Dorsolateral prefrontal cortex (tissue), 122 donors: ENCODE measurements at places on chromosomes 5 and 9.
A peak's percentile ranks its signal among the peaks of the same experiment; 100 is the strongest.

- no peak for DNase-seq
Observed at GRCh38 chr5:140973550-140973949, 7.3 kb downstream of the PCDHAC2 start.

DNA sequence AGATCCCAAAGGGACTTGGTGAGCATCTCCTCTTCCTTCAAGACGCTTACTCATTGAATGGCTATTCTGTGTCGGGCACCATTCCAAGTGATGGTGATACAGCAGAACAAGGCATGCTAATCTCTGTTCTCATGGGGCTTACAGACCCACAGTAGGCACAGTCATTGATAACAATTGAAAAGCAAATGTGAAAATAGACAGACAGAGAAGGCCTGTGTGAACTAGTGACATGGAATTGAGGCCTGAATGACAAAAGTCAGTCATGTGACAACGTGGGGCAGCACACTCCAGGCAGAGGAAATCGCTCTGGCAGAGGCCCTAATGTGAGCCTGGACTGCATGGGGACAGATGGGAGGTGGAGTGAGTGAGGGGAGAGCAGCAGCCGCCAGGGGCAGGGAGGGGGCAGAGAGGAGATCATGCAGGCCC lies 70.7 kb upstream of the CPLX2 start:
- DNase-seq, result no peak

- DNase-seq, result no peak
Observed at GRCh38 chr9:109286981-109287380, 33.9 kb downstream of the EPB41L4B start.

DNA sequence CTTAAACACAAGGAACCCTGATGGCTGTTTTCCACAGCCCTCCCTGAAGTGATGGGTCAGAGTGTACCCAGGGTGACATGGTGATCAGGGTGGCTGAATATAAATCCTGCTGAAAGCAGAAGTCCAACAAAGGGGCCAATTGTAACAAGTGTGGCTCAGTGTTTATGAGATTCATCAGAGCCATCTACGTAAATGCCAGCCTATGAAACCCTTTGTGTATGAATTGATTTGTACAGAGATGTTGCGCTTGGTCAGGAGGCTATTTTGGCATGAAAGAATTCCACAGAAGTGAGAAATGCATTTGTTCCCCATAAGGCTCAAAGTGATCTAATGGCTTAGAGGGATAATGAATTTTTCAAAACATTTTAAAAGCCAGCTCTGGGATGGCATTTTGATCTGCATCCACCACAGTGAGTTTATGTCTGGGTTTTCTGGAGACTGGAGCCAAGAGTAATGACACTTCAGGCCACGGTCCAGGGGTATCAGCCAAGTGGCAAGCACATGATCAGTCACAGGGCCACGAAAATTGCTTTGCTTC lies 12.4 kb downstream of the PRUNE2 start:
- DNase-seq, result peak; percentile 61

GRCh38 chr5:39867923-39868322 lies 443.1 kb upstream of the DAB2 start:
- DNase-seq, result no peak

- no peak for DNase-seq
Observed at GRCh38 chr9:121759996-121760395, 108.6 kb downstream of the DAB2IP start.

DNA sequence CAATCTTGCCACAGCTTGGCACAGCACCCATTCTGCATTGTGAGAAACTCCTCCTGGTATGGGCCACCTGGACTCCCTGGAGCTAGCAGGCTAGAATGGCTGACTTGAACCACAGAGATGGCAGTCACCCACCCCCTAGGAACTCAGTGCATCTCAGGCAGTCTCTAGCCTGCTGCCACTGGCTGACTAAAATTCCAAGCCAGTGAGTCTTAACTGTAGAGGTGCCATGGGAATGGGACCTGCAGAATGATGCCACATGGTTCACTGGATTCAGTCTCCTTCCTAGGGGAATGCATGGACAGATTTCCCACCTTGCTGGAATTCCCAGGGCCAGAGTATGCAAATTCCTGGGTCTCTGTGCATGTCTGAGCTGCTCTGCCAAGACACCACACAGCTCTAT lies 382.9 kb downstream of the MAN2A1 start:
- DNase-seq, result no peak

GRCh38 chr9:106718936-106719335 lies 144.0 kb upstream of the ZNF462 start:
- DNase-seq, result no peak

DNA sequence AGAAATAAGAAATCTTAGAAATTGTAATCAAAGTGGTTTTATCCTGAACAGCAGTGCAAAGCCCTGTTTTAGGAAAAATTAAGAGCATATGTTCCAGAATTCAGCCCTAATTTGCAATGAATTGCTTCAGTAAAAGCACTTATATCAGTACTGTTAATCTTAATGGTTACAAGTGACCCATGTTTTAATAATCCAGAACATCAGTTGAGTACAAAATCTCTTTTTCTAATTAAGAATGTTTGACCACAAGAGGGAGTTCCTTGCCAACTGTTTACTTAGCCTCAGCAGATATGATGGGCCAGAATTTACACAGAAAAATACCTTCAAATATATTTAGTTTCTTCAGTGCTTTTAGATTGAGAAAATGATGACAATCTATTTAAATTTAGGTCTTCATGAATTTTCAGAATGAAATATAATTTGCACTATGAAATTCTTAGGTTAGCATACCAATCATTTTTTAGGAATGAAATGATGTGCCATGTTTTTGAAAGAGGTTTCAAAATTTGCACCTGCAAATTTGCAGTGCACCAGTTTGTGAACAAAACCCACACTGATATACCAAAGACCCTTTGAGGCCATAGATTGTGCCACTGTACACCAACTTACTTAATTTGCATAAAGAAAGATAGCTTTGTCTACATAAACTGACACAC lies 926.3 kb upstream of the ARRDC3 start:
- DNase-seq, result no peak

GRCh38 chr5:60377826-60378225 lies 322.1 kb downstream of the DEPDC1B start:
- DNase-seq, result no peak

DNA sequence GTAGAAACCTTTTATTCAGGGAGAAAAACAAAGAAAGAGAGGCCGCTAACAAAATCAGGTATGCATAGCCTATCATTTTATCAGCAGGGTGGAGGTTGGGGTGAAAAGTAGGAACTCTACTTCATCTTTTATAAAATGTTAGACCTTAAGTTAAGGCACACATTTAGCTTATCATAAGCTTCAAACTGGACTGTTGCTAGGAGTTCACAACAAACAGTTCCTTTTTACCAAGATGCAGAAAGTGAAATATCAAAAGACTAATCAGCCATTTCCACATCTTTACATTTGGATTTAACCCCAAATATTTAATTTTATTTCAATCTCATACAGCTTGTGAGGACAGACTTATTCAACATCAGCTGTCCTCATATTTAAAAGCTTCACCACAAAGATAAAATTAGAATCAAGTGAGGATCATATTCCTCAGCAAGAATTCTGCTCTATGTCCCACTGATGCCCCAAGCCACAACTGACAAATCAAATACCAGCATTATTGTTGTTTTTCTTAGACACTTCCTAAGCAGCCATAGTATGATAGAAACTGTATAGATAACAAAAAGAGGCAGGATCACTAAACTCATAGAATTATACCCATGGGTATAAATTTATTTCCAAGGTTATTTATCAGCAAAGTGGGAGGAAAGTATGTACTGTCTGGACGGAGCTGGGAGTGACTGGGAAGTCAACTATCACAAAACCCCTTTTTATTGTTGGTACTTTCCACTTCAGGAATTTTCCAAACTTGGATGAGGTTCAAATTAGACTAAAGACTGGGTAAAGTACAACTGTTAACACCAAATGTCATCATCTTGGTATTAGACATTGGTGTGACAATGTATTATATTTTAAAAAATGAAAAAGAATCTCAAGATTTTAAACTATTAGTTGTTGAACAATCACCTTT lies 29.9 kb upstream of the MYOT start:
- no peak for DNase-seq

- DNase-seq, result no peak
Observed at GRCh38 chr5:152592416-152592815, 187.3 kb upstream of the NMUR2 start.

DNA sequence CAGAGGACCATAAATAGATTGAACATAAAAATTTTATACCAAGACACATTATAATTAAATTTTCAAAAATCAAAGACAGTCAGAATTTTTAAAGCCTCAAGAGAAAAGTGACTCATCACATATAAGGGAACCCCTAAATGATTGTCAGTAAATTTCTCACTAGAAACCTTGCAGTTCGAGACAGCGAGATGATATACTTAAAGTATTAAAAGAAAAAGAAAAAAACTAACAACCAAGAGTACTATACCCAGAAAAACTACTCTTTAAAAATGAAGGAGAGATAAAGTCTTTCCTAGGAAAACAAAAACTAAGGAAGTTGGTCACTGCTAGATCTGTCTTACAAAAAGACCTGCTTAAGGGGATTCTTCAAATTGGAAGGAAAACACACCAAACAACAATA lies 251.4 kb upstream of the MSX2 start:
- no peak for DNase-seq

DNA sequence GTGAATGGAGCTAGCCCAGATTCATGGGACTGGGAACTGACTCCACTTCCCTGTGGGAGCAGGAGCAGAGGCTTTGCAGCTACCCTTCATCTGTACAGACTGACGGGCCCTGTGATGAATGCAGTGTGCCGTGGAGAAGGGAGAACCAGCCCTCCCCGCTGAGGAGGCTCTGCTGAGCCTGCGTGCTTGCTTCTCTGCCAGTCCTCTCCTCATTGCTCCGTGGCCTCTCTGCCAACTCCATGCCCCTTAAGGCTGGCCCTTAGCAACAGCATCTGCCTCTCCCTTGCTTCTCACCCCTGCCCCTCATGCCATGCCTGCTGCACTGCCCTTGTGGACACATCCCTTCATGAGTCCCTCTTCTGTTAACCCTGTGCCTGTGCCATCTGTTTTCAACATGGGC lies 53.6 kb downstream of the GADD45G start:
- no peak for DNase-seq

DNA sequence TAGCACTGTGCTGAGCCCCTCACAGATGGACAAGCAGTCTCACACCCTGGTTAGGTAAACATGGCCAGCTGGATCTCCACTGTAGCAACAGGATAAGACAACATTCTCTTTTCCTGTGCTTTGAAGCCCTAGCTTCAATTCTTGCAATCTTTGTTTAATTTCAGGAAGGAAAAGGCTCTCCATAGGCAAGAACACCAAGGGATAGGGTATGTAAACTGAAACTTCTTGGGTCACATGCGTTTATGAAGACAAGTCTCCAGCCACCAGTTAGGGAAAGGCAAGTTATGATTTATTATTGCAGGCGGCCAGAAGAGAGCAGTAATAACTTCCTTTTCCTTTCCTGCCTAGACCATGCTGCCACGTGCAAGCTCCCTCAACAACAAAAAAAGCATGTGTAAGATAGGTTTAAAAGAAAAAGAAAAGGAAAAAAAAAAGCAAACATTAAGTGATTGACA lies 50.1 kb upstream of the POU5F2 start:
- DNase-seq, result no peak

- DNase-seq, result no peak
Observed at GRCh38 chr5:124642151-124642550, 104.3 kb downstream of the ZNF608 start.

DNA sequence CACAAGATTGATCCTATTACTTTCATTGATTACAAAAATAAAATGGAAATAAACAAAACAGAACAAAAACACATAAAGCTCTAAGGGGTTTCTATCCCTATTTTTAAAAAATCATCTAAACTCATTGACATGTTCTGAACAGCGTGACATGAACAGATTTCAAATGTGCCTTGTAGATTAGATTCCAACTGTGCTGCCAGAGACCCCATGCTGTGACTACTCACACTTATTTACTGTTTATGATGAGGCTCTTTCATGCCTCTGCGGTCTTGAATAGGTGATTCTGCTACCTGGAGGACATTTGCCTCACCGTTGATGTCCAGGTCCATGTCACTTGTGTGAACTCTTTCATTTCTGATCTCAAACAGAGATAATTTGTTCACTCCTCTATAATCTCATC lies 990.2 kb downstream of the CDH12 start:
- no peak for DNase-seq

- DNase-seq, result no peak
Observed at GRCh38 chr9:83596899-83597504, 25.9 kb upstream of the IDNK start.

GRCh38 chr5:72147569-72147968 lies 40.3 kb downstream of the MAP1B start:
- no peak for DNase-seq

- no peak for DNase-seq
Observed at GRCh38 chr9:88307136-88307535, 81.1 kb upstream of the SPIN1 start.

GRCh38 chr9:4293293-4293941 lies 6.5 kb downstream of the GLIS3 start:
- no peak for DNase-seq

DNA sequence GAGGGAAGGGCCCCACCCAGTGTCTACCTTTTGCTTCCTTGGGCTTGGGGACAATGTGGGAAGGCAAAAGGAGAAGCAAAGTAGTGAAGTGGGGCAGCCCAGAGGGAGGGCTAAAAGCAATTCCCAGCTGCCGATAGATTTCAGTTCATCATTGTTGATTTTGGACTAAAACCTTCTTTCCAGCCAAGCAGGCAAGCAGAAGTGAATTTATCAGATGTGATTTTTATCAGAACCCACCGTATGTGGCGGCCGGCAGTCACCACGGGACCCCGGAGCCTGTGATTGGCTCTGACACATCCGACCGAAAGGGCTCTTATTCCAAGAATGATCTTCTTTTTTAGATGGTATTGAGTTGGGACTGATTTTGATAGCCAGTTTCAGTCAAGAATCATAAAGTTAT lies 559.9 kb downstream of the PSAT1 start:
- DNase-seq, result no peak

DNA sequence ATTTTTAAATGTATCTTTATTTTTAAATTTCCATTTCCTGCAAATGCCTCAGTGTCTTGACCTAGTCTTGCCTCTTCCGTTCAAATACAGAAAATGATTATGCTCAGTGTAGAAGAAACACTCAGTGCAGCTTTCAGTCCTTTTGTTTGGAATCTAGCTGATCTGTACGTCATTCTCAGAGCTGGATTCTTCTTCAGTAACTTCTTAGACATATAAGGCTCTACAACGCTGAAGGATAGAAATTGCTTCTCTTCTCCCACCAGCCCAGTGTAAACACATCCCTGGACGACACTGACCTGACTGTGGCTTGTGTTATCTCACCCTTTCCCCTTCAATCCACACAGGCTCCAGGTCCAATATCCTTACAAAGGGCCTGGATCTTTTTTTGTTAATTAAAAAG lies 3.2 kb upstream of the ALDH1B1 start:
- DNase-seq, result no peak
